Frontal cortex (tissue), 4 donors: ENCODE measurements at places on chromosomes 12 and 14. TPM values are rescaled to one million over a fixed set of nuclear protein-coding genes. Genes with fewer than 3 reads are reported as not detected.
A peak's percentile ranks its signal among the peaks of the same experiment; 100 is the strongest.

Gene HOTAIR
- total RNA-seq = not detected

GRCh38 chr12:10214136-10214894 is 1.6 kb downstream of the GABARAPL1 start:
- DNase-seq = no peak

DNA sequence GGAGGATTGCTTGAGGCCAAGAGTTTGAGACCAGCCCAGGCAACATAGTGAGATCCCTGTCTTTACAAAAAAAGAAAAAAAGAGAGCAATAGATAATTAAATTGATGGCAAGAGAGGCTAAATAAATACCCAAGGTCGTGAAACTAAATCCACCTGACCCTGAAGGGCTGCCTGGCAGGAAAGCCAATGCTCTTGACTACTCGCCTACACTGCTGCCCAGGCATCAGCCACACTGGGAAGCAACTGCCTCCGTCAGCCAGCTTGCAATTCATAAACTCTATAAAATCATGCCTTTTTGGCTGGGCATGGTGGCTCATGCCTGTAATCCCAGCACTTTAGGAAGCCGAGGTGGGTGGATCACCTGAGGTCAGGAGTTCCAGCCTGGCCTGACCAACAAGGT is 31.7 kb upstream of the RASSF3 start:
- DNase-seq = no peak

DNA sequence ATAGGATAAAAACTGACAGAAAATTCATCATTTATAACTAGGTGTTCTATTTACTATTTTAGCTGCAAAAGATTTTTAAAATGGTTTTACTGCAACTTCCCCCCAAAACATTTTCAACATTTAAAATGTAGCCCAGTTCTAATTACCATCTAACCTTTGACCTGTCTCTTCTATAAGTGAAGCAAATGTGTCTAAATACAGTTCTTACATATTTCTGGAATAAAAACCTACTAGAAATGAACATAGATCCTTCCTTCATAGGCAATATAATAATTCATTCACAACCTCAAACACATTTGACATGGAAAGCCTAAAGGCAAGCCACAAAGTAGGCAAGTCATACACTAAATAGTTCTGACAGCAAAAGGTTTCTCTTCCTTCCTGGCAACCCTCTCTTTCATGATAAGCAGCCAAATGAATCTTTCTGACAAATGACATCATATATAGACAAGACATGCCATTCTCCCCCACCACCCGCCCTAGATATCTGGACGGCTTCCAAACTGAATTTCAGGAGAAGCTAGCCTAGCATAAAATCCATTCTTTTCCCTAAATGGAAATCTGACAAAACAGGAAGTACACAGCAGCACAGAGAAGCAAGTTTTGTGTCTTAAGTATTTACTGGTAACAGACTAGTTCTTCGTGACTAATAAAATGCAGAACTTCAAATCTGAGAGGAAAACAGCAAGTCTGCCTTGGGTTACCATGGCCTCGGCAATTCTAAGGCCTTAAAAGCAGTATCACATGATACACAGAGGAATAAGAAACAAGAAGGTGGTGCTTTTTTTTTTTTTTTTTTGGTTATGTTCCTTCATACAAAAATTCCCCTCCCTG is 17.2 kb upstream of the ARID4A start:
- DNase-seq = peak; percentile 52

- DNase-seq = peak; percentile 25
Measured at GRCh38 chr14:73269729-73270531, 32.6 kb downstream of the PAPLN start.
